C1 segment of cervical spinal cord (tissue), 14 donors: ENCODE measurements at places on chromosomes 5 and 9.

- DNase-seq: peak; percentile 28
Observed at GRCh38 chr5:56950626-56951125, 1.2 kb downstream of the MIER3 start.

DNA sequence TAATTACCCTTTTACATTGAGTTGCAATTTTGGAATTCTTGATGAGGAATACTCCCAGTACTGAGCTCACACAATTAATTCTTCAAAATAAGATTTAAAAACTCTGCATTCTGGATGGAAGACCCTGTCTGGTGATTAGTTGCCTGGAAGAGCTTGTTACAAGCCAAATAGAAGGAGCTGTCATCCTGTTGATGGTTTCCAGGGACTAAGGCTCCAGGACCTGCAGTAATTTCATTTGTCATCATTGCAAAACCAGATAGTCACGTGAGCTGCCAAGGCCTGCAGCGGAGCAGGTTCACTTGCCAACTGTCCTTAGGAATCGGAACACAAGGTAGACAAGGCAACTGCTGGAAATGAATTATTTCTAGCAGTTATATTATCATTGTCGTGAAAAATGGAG lies 597.7 kb downstream of the CCDC171 start:
- no peak for DNase-seq

DNA sequence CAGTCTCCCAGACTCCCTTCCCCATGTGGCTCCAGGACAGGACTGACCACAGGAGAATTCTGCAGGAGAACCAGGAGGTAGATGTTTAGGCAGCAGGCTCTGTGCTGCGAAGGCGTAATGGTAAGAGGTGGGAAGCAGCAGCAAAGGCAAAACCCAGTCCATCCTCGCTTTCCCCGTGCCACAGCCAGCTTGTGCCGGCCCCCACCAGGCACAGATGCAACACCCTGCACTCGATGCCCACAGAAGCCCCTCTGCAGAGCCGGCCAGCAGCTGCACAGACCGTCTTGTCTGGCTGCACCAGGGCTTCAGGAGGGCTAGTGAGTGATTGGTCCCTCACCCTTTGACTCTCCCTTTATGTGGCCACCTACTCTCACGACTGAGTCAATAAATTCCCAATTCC lies 28.0 kb downstream of the ANKS6 start:
- DNase-seq: no peak

DNA sequence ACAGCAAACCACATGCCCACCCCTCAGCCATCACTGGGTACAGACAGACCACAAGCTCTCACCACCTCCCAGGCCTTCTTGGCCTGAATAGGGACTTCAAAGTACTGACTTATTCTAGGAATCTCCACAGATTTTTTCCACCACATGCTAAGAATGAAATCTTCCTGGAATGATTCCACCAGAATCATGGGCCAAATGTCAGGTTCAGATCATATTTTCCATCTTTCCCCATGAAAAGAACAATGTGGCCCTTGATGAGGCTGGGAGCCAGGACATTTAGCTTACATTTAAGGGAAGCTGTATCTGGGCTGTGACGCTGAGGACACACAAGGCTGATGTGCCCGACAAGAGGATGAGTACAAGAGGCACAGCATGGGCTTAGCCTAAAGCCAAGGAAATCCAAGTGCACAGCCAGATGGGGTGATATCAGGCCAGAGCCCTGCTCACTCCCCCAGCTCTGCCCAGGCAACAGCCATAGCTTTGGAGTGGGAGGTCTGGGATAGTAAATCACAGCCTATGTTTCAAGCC lies 28.1 kb downstream of the ACSL6 start:
- DNase-seq: no peak

DNA sequence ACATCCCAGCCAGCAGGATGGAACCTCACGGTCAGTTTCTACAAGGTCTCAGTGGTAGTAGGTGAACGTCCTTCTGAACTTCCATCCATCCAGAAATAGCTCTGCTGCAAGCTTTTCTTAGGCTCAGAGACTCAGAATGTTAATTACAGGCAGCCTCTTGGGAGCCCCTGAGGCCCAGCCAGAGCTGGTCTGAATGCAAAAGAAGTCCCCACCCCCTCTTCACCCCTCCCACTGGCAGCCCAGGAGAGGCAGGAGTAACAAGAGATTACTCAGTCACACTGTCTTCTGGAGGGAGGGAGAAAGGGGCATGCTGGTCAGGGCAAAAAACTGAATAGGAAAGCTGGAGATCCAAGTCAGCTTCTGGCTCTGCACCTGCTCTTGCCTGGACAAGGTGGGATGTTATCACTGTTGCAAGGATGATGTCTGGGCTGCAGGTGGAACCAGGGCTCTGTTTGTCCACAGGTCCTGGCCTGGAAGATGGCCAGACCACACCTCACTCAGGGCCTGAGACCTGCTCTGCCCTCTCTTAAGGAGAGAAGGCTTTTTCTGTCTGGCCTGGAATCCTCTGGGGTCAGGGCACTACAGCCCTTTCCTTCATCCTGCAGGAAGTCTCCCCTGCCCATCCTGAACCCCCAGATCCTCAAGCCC lies 9.1 kb downstream of the ENHO start:
- peak; percentile 28 for DNase-seq

DNA sequence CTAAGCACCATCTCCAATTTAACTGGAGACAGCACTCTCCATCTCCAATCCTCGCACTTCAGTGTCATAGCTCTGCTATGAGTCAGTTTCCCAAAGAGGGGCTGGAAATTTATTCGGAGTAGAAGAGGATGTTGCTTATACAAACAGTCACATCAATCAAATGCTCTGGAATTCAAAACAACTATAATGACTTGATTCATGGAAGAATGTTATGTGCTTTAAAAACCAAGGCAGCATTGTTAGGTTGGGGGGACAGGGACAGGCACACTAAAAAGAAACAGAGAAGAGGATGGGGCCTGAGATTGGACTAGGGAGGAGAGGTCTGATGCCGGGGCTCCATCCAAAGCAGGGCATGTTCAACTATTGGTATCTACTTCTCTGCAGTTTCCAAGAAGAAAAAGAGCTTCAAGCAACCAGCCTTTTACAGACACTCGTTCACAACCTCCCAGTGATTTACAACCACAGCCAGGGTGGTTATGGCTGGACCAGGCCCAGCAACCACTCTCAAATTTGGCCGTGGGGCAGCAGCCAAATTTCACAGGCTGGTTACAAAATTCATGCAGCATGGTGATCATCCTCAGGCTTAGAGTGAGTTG lies 117.5 kb upstream of the ZNF366 start:
- DNase-seq: no peak
